Activated naive CD4-positive, alpha-beta T cell treated with anti-CD3 and anti-CD28 coated beads, Interleukin-2, amount 10 ng/mL, durations not matched to agents 7 days and 5 days (primary cell): ENCODE measurements at places on chromosomes 6 and 20.
A peak's percentile ranks its signal among the peaks of the same experiment; 100 is the strongest.

DNA sequence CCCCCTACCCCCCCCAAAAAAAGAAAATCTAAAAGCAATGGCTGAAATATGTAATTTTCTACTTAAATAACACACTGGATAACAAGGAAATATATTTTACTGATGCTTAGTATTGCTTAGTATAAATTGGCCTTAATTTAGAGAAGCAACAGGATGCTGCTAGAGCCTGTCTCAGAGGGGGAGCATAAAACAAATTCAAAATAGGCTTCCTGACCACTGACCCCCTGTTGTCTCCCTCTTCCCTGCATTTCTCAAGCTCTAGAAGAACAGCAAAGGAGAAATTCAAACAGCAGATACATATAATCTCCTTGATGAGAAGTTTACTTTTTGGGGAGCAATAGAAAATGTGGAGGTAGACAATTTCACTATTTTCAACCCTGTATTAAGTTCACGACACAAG lies 631.1 kb upstream of the GJE1 start:
- no peak for DNase-seq

- peak; percentile 61 for DNase-seq
Measured at GRCh38 chr6:6696867-6697531, 108.5 kb downstream of the LY86 start.

- no peak for DNase-seq
Measured at GRCh38 chr6:134421501-134421900, 103.6 kb upstream of the SGK1 start.

- no peak for DNase-seq
Measured at GRCh38 chr6:39353698-39354315, 31.3 kb upstream of the KCNK16 start.

GRCh38 chr6:169086020-169086419 lies 167.6 kb downstream of the THBS2 start:
- DNase-seq: no peak

- no peak for DNase-seq
Measured at GRCh38 chr6:165231177-165231576, 78.2 kb downstream of the C6orf118 start.

DNA sequence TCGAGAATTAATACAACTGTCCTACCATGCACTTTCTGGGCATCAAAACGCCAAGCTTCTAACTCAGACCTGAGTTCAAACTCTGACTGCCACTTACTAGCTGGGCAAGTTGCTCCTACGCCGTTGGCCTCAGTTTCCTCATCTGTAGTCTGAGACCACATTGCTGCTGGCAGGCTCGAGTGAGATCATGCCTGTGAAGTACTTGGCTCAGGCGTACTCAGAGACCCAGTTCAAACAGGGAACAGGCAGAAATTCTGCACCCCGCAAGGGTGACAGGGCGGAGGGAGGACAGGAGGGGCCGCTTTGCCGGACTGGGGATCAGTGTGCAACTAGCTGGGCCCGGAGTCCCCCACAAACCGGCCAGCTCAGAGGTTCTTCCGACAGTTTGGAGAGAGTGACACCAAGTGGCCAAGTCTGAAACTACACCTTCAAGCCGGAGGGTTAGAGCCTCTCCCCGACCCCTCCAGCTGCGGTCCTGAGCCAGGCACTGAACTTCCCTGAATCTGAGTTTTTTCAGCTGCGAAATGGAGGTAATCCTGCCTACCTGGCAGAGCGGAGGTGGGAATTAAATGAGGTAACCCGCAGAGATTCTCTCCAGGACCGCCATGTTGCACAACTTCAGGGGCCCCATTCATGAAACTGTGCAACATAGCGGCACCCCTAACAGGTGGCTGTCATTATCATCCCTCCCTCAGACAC lies 46.0 kb upstream of the PTPN1 start:
- peak; percentile 66 for DNase-seq

DNA sequence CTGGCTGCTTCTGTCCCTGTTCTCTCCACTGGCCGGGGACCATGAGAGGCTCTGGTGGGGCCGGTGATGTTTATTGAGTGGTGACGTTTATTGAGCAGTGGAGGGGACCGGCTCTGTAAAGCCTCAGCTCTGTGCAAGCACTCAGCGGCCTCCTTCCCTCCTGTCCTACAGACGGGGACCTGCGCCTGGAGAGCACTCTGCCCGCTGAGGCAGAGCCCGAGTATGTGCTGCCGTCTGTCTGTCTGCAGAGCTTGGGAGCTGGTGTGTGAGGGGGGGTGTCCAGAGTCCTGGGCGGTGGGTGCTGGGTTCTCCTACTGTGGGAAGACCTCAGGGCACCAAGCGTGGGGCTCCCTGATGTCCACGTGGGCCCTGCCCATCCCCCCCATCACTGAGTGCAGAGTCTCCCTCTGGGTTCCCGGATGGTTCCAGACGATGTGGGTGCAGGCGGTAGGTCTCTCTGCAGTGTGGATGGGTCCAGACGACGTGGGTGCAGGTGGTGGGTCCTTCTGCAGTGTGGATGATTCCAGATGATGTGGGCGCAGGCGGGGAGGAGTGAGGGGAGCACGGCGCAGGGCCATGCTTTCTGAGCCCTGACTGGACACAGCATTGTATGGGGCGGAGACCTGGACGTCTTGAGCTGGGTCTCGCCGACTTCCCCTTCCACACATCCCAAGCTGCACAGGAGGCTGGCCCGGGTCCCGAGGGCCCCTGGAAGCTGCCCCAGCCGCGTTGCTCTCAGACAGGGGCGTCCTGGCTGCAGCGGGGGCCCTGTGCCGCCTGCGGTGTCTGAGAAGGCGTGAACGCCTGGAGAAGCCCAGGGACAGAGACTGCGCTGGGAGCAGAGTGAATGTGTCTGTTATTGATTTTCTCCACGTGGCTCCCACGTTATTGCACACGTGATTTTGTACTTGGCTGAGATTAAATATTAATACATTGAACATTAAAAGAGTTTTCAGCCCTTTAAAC lies 14.9 kb upstream of the BHLHE23 start:
- no peak for DNase-seq

DNA sequence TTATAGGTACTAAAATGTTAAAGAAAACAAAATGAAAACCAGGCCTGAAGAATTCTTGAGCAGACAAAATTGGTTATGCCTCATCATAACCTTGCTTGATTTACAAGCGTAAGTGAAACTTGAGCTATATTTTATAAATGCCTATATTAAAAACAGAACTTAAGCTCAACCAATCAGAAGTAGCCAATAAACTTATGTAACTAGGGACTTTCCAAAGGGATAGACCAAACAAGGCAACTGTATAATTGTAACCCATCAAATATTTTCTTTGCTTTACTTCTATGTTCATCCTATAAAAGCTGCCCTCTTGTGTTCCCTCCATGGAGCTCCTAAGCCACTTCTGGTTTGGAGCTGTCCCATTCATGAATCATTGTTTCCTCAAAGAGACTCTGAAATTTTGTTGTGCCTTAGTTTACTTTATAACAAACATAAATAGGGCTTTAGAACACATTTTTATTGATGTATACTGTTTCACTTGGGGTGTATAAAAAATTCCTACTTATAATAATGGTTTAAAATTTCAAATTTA lies 101.6 kb upstream of the CARMIL1 start:
- no peak for DNase-seq

DNA sequence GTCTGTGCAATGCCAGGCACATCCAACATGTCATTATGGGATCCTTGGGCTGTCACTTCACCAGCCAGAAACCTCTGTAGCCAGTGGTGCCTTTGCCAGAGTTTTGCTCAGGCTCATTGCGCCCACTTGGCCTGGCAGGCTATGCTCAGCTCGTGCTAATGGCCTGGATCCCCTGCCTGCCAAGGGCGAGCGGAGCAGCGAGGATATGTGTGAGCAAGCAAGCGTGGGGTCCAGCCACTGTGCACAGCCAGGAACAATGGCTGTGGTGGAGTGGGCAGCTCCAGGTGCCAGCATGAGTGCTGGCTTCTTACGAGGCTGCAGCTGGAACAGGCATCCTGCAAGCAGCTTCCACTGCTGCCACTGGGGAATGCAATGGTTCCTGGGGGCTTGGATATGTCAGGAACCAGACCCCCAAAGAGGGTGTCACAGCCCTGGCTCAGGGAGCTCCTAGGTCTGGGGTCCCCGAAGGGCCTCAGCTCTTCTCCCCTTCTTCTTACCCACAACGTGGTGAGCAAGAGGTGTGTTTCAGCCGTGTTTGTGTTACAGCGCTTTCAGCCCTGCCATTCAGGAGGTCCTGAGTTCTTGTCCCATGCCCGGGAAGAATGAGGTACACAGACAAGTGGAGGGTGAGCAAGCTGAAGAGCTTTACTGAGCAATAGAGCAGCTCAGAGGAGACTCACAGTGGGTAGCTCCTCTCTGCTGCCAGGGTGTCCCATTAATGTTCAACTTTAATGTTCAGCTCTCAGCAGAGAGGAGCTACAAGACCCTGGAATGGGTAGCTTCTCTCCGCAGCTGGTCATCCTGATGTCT lies 22.3 kb upstream of the TOP1 start:
- no peak for DNase-seq

- no peak for DNase-seq
Measured at GRCh38 chr20:22789676-22790075, 205.3 kb upstream of the FOXA2 start.

DNA sequence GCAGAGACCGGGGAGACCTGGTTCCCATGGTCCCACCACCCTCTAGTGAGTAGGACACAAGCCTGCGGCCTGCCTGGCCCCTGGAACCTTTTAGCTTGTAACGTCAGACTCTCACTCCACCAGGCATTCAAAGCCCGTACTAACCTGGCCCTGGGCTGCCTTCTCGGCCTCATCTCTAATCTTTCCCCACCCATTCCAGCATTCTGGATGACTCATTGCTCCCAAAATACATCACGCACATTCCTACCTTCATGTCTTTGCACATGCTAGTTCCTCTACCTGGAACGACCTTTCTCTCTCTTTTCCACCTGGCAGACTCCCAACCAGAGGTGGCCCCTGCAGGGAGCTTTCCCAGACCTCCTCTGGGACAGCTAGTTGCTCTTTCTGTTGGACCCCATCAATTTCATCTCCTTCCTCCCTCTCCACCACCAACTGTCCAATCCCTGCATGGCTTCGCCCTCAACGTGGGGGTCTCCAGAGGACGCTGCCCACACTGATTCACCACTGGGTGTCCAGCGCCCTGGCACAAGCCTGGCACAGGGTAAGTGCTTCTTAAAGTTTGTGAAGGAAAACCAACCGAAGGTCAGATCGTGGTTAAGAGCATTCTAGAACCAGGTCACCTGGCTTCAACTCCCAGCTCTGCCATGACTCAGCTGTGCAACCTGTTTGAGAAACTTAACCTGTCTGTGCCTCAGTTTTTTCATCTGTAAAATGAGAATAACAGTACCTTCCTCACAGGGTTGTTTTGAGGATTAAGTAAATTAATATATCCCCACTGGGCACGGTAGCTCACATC lies 35.2 kb downstream of the JPH2 start:
- DNase-seq: no peak

DNA sequence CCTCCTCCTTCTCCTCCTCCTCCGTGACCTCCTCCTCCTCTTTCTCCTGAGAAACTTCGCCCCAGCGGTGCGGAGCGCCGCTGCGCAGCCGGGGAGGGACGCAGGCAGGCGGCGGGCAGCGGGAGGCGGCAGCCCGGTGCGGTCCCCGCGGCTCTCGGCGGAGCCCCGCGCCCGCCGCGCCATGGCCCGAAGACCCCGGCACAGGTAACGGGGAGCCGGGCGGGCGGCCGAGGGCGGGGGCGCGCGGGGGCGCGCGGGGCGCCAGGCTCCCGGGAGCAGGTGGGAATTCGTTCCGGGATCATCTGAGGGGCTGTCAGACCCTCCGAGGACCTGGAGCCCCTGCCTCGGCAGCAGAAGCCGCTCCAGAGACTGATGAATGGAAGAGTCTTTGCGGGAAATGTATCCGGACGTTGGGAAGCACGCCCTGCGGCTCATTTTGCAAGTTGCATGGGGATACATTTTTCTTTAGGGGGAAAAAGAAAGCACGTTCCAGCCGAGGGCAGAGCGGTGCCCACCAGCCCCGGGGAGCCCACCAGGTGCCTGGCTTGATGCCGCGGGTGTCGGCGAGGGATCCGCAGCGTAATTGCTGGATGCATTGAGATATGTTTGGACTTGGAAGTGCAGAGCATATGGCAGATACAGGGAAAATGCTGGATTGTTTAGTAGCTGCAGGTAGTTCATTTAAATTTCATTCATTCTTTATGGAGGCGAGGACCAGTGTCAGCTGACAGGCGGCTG lies 394 bp downstream of the MYB start:
- DNase-seq: peak; percentile 36

GRCh38 chr6:139932671-139933070 lies 558.2 kb upstream of the CITED2 start:
- no peak for DNase-seq

DNA sequence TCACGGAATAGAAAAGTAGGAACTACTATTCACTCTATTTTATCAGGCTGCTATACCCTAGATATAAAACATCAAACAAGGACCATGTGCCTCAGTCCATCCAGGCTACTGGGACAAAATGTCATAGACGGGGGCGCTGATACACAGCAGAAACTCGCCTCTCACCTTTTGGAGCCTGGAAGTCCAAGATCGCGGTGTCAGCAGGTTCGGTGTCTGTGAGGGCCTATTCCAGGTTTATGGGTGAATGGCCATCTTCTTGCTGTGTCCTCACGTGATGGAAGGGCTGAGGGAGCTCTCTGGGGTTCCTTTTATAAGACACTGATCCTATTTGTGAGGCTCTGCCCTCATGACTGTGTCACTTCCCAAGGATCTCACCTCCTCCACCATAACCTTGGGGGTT lies 89.5 kb downstream of the DLL1 start:
- DNase-seq: no peak

GRCh38 chr6:17107863-17108262 lies 6.0 kb downstream of the STMND1 start:
- no peak for DNase-seq

DNA sequence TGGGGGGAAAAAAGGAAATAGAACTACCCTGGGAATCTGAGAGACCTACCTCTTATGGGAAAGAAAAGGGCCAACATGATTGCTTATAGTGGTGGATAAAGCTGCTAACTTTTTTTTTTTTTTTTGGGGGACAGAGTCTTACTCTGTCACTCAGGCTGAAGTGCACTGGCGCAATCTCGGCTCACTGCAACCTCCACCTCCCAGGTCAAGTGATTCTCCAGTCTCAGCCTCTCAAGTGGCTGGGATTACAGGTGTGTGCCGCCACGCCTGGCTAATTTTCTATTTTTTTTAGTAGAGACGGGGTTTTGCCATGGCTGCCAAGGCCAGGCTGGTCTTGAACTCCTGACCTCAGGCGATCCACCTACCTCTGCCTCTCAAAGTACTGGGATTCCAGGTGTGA lies 39.5 kb upstream of the TBC1D22B start:
- no peak for DNase-seq

DNA sequence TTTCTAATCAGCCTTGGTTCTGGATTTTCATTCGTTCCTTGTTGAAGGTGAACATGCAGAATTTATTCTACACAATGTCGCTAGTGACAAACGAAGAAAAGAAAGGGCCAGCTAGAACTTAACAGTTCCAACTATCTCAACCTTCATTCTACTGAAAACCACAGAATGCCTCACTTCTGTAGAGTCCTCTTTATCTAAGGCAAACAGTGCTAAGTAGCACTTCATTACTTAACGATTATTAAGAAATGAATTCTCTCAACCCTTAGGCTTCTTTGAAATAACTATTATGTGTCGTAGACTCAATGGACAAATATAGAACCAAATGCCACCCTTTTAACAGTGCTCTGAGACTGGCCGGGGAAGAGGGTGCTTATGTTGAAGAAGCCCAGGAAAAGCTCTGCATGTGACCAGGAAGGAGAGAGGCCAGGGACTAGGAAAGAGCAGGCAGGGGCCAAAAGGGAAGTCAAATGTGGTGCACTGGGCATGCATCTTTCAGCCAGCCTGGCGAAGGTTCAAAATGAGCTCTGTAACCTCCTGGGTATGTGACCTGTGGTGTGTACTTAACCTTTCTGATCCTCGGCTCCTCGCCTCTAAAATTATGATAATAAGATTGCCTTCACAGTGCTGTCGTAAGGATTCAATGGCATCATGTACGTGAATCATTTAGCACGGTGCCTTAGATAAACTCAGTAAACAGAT lies 55.4 kb upstream of the BMP2 start:
- DNase-seq: no peak

- DNase-seq: no peak
Measured at GRCh38 chr6:70843328-70843918, 113.4 kb downstream of the B3GAT2 start.
